ENCODE measurements at places on chromosomes 5 and 9. TPM values are rescaled to one million over a fixed set of nuclear protein-coding genes. Genes with fewer than 3 reads are reported as not detected.

Gene PAEP
- total RNA-seq: 0.20 TPM

Gene QRFP
- total RNA-seq: not detected

Gene WDR31
- 1.4 TPM for total RNA-seq

Gene ZNF300
- total RNA-seq: 3.0 TPM

Gene MARCHF3
- 0.90 TPM for total RNA-seq

Gene SPINK1
- 0.37 TPM for total RNA-seq

Gene CDKN2A
- not detected for total RNA-seq

Gene SLC31A1
- total RNA-seq: 21.4 TPM

Gene GABRA6
- total RNA-seq: not detected

Measured in A549 treated with DMSO at 1 μM for 4 hours (cell line).